ENCODE measurements at places on chromosomes 5 and 9.

- no peak for DNase-seq
Observed at GRCh38 chr9:21560281-21560745, 78.2 kb upstream of the IFNE start.

- DNase-seq = no peak
Observed at GRCh38 chr5:368183-369084, 46.9 kb downstream of the AHRR start.

GRCh38 chr5:180315762-180316212 is 23.9 kb upstream of the MAPK9 start:
- peak; percentile 58 for DNase-seq

DNA sequence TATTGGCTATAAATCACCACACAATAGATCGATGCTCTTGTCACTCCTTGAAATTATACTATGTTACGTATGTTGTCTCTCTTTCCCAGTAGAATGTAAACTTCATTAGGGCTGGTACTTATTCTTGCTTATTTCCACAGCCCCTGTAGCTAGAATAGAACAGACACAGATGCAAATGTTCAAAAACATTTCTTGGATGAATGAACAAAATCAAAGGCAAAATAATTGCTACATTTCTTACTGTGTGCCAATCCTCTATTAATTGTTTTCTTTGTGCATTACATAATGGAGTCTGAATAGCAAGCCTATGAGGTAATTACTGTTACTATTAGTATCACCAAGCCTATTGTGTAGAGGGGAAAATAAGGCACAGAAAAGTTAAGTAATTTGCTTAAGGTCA is 725 bp upstream of the OR13C2 start:
- DNase-seq = no peak

GRCh38 chr5:67199859-67200258 is 3.3 kb upstream of the CD180 start:
- no peak for DNase-seq

GRCh38 chr5:170275376-170275994 is 22.1 kb downstream of the LCP2 start:
- DNase-seq = no peak

DNA sequence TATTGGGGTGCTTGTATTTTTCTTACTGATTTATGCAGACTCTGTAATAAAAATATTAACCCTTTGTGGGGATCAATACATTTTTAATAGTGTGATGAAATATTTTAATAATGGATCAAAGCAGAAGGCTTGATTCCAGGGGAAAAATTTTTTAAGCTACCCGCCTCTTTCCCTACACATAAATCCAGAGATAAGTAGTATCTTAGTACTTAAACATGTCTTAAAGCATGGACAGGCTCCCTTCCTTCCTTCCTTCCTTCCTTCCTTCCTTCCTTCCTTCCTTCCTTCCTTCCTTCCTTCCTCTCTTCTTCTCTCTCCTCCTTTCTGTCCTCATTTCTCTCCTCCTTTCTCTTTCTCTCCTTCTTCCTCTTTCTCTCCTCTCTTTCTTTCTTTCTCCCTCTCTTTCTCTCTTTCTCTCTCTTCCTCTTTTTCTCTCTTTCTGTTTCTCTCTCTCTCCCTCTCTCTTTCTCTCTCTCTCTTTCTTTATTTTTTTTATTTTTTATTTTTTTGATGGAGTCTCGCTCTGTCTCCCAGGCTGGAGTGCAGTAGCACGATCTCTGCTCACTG is 78.0 kb upstream of the SPRY4 start:
- DNase-seq = no peak

DNA sequence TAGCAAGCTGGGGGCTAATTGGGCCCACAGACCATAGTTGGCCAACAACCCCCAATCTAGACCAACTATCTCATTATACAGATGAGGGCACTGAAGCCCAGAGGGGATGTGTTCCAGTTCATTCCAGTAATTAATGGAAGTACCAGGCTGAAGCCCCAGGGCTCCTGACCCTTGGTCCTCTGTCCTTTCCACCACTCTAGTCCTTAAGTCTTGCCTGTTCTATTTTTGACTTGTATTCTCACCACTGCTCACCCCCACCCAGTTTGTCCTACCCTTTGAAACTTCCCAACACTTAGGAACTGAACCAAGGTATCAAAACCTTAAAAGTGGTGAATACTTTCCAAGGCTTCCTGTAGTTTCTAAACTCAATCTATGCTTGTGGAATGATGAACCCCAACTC is 407.4 kb downstream of the ENC1 start:
- no peak for DNase-seq

DNA sequence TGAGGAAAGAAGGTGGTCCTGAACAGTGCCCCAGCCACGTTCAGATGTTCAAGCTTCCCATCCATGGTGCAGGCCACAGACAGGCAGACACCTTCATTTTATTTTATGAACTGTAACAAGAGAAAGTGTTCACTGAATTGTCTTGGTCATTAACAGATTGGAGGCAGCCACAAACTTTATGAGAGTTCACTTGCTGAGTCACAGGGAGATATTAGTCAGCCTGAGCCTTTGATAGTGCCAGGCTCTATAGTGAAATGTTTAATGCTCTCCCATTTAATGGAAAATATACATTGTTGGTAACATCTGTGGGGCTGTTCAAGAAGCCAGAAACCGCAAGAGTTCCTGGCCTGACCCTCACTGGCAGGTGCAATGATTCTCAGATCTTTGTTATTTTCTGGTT is 237.0 kb downstream of the TENT4A start:
- no peak for DNase-seq

DNA sequence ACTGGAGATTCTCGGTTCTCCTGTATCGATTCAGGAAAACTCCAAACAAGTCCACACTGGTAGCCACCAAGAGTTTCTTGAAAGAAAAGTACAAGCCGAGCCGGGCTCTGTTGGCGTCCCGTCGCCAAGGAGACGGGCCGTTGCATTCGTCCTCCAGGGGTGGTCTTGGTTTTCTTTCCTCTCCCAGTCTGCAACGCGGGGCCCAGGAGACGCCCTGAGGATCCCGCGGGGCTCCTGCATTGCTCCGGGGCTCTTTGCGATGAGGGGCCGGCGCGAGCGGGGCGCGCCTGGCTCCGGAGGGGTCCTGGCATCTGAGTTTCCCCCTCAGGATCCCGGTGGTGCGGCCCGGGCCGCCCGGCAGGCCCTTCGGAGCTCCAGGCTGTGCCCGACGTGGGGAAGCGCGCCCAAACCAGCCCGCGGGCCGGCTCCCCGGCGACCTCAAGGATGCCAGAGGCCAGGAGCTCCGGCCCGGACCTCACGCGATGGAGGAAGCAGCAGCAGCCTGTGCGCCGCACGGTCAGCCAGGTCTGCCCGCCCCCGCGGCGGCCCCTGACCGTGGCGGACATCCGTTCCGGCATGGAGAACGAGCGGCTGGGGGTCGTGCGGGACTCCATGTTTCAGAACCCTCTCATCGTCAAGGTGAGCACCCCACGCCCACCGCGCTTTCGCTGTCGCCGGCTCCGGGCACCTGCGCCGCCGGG is at the start of gene CFAP77:
Gene CFAP77, plus strand, starts transcription at position 384 of the 701 bp plus-strand sequence. Its CDS starts 61 bp downstream, at position 445.
- DNase-seq = peak; percentile 19

GRCh38 chr5:40981420-40981819 is 72.1 kb downstream of the C7 start:
- no peak for DNase-seq

- no peak for DNase-seq
Observed at GRCh38 chr9:35618325-35618727, at the start of gene CD72. Gene CD72, minus strand, starts transcription at chr9:35618413. Its CDS starts 110 bp downstream, at chr9:35618303.

GRCh38 chr9:95316794-95317118 is 753 bp downstream of the FANCC start:
- no peak for DNase-seq

GRCh38 chr5:42507451-42508097 is 84.3 kb downstream of the GHR start:
- DNase-seq = no peak

DNA sequence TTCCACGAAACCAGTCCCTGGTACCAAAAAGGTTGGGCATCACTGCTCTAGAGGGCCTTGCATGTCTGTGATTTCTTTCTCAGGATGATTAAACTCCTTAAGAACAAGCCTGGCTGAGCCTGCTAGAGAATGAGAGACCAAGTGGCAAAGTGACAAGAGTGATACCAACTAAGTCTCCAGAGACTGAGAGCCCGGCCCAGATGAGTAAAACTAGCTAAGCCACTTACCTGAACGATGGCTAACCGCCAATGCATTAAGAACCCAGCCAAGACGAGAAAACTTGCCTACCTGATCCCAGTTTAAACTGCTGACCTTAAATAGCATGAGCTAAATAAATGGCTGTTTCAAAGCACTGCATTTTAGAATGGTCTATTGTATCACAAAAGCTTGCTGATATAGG is 5.6 kb upstream of the CCDC152 start:
- no peak for DNase-seq

GRCh38 chr5:4142842-4143241 is 547.2 kb downstream of the IRX1 start:
- DNase-seq = no peak

DNA sequence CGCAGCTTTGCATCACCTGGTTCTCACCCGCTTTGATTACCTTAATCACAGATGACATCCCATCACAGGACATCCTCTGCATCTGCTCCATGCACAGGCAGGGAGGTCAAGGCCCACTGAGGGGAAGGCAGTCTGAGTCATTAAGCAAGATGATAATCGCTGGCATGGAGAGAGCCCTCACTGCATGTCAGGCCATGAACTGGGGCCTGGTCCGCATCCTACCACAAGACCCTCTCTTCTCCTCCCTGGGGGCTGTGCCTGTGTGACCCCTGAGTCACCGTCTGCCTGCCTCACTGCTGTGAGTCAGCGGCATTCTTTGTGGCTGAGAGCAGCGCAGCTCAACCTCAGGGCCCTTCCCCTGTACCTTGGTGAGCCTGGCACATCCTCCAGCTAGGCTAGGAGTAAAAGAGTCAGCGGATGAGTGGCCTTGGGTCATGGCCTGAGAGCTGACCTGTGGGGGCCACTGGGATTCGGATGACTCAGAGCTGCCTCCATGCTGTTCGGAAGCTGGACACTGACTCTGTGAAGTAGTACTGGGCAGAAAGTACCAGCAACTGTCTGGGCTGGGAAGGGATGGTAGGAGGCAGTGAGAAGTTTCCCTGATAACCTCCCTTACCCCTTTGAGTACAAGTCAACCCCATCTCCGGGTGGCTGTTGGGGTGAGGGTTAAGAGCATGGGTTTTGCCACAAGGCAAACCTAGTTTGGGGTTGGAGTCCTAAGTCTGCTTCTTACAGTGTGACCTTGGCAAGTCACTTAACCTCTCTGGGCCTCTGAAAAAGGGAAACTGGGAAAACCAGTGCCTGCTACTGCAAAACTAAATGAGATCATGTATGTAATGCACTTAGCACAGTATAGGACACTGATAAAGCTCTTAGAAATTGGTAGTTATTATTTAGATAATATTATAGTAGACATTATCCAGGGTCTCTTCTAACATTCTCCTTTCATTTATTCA is 14.6 kb upstream of the ARSI start:
- DNase-seq = no peak

DNA sequence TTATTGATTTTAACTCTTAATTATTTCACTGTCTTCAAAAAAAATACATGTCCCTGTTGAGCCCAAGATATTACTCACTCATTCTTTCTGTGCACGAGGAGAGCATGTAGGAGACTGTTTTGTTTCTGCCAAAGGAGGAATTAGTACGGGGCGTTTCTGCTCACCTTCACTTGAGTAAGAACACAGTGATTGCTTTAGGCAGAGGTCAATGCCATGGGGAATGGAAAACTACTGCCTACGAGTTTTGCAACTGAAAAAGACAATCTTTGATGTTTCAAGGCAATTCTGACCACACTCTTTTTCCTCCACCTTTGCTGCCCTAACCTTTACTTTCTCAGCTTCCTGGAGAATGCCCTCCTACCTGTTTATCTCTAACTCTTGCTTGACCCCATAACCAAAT is 109.4 kb downstream of the CCDC192 start:
- DNase-seq = no peak

- DNase-seq = no peak
Observed at GRCh38 chr9:129005336-129005997, 22.7 kb downstream of the SH3GLB2 start.

DNA sequence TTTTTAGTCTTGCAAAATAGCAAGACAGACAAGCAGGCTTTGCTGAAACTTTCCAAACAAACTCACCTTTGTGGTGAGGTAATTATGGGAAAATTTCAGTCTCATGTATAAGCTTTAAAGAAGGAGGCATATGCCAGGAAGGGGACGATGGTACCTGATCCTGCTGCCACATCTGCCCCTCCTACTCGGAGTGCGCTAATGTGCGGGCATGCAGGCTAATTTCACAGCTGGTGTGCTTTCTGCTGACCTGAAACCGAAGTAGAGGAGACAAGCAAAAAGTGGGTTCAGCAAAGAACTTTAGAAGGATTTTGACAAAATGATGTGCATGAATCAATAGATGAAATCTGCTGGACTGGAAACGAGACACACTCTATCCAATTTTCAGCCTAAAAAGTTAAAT is 117.1 kb upstream of the IRX4 start:
- no peak for DNase-seq

DNA sequence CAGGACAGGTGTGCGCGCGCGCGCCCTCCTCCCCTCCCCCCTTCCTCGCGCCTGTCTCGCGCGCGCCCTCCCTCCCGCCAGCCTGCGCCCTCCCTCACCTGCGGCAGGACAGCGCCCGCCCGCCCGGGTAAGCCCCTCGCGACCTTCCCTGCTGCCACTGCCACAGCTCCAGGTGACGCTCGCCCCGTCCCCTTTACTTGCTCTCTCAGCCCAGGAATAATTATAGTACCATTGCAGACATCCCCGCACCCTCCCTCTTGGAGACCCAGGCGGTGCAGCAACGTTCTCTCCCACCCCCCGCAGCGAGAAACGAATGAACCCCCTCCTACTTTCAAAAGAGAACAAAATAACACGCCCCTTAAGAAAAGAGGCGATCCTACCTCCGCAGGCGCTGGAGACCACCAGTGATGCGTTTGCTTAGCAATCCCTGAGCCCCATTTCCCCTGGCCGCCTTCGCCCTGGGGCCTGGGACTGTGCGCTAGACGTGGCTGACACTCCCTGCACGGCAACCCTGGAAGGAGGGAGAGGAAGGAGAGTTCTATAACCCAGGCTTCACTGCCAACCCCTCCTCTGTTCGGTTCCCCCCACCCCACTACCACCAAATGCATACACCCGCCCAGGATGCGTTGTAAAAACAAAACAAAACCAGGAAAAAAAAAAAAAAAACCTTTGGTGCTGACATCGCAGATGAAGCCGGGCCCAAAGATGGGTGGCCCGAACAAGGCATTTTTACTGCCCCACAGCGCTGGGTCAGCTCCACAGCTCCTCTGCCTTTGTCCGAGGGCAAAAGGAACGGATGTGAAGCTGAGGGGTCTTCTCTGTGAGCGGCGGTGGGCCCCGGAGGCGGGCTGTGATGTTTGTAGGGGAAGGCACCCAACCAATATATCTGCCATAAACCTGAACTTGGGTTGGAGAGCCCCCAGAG is 5.6 kb upstream of the PURA start:
- no peak for DNase-seq

- no peak for DNase-seq
Observed at GRCh38 chr5:39137819-39138451, 63.7 kb upstream of the RICTOR start.

GRCh38 chr5:91188755-91189154 is 194.4 kb downstream of the ARRDC3 start:
- no peak for DNase-seq
